ENCODE measurements at places on chromosomes 2 and 18.

GRCh38 chr18:25875551-25876240 is 214.7 kb downstream of the SS18 start:
- H3K36me3 ChIP-seq = no peaks in the 10 kb centered on the region
- H3K27ac ChIP-seq = no peak overlapping the region
- no peak overlapping the region for H3K4me3 ChIP-seq
- DNase-seq = no peak
- no peaks in the 10 kb centered on the region for H3K27me3 ChIP-seq

DNA sequence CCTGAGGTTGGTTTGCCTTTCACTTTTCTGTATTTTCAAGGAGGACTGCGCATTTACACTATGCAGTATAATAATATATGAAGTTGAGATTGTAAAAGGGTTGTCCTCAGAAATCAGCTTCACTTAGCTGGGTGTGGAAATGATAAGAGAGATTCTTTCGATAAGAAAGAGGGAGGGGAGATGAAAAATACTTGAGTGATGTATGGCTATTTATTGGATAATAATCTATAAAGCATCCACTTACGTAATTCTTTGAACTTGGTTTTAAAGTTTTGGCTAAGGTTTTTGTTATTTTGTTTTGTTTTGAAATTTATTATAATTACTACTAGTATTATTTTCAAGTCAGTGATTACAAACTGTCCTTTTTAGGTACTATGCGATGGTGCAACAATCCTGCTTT is 40.6 kb downstream of the EFEMP1 start:
- H3K4me3 ChIP-seq = no peak overlapping the region
- H3K27me3 ChIP-seq = no peaks in the 10 kb centered on the region
- no peak overlapping the region for H3K27ac ChIP-seq

GRCh38 chr2:134143568-134143967 is 110.3 kb upstream of the MGAT5 start:
- H3K27ac ChIP-seq = no peak overlapping the region
- H3K27me3 ChIP-seq = no peaks in the 10 kb centered on the region
- DNase-seq = no peak

- peaks cover 2% of the 10 kb centered on the region for H3K36me3 ChIP-seq
- no peak overlapping the region for H3K27ac ChIP-seq
- no peak for DNase-seq
- no peak overlapping the region for H3K4me3 ChIP-seq
These were observed 99.0 kb downstream of the MGAT5 start for GRCh38 chr2:134352844-134353243.

- no peak for DNase-seq
- H3K36me3 ChIP-seq = no peaks in the 10 kb centered on the region
- no peaks in the 10 kb centered on the region for H3K4me1 ChIP-seq
- H3K27me3 ChIP-seq = no peaks in the 10 kb centered on the region
- H3K4me3 ChIP-seq = no peak overlapping the region
These were observed 28.3 kb downstream of the CSRNP3 start for GRCh38 chr2:165497659-165498317.

DNA sequence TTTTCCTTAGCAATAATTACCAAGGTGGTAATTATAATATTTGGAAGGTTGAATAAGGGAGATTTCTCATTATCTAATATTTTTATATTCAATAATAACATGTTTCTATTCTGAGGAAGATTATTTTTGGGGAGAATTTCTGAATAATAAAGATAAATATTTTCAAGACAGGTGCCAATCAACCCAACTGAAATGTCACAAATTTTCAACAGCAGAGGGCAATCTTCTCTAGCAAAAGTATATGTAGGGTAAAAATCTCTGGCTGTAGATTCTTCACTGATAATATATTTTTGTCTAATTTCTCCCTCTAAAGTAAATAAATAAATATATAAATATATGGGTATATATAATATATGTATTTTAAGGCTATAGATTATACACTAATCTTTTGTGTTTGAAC is 1187.2 kb upstream of the CRIM1 start:
- no peaks in the 10 kb centered on the region for H3K36me3 ChIP-seq
- H3K4me1 ChIP-seq = no peaks in the 10 kb centered on the region
- no peaks in the 10 kb centered on the region for H3K27me3 ChIP-seq
- no peak overlapping the region for H3K27ac ChIP-seq
- H3K4me3 ChIP-seq = no peak overlapping the region

DNA sequence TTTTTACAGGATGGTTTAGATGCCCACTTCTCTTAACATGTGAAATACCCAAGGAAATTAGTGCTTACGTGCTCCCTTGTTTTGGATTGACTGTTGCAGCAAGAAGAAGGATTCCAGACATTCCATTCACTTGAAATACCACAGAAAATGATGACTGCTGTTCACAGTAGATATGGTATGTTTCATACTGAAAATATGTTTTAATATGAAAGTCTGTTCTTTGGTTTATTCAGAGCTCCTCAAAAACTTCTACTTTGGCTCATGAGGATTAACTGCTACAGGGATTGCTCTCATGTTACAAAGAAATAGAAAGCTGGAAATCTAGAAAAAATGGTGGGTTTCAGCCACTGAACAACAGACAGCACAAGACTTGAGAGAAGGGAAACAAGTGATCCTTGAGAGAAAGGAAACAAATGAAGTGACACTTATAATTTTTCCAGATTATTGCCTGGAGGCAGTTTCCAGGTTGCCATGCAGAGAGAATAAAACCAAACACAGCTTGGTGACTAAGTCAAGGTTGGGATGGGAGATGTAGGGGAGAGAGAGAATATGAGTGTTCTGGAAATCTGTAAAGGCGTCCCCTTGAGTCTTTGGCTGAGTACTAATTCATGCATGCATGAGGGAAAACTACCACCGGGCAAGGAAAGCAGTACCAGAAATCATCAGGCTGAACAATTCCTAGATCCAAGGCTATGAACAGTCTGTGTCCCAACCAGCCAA is 348.1 kb downstream of the CLIP4 start:
- H3K4me1 ChIP-seq = no peaks in the 10 kb centered on the region
- H3K27ac ChIP-seq = no peak overlapping the region
- no peaks in the 10 kb centered on the region for H3K36me3 ChIP-seq
- DNase-seq = no peak

- peak within 1 kb of the TSS; percentile 74 for H3K27ac ChIP-seq
- H3K27me3 ChIP-seq = no peaks in the 10 kb centered on the region
- peak within 1 kb of the TSS; percentile 78 for H3K4me3 ChIP-seq
- no peaks in the 10 kb centered on the region for H3K36me3 ChIP-seq
These were observed at the start of gene ZNF514 for GRCh38 chr2:95159690-95160449. ZNF514 (minus strand) TSS chr2:95159848; CDS start chr2:95153253, 6,595 bp downstream.

DNA sequence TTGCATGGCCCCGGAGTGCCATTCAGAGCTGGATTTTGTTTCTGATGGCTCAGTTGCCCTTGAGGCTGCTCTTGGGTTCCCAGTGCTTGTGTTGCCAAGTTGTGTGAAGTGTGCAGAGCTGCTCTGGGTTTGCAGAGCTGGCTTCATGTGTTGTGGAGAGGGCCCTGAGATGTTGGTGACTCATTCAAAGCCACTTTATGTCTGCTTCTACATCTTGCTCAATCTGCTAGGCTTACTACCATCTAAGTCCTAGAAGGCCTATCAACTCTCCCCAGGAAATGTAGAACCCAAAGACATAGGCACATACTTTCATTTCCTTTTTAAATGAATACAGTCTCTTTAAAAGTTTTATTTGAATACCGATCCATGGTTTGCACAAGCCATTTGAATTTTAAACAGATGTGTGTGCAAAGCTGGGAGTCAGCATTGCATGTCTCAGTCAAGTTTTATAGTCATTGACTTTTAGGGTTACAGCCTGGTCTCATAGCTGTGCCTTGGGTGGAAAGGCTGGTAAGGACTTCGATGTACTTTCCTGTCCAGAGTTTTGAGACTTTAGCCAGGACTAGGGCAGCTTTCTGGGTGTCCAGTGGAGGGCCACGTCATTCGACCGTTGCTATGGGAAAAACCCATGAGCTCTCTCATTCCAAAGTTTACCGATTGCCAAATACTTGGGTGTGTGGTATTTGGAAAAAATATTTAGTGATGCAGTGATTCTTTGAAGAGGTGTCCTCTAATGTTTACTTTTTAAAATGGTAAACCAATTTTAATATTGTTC is 105.0 kb downstream of the LTBP1 start:
- H3K36me3 ChIP-seq = no peaks in the 10 kb centered on the region
- no peak overlapping the region for H3K27ac ChIP-seq
- no peak for DNase-seq
- no peak overlapping the region for H3K4me3 ChIP-seq
- no peaks in the 10 kb centered on the region for H3K4me1 ChIP-seq
- no peaks in the 10 kb centered on the region for H3K27me3 ChIP-seq

- no peaks in the 10 kb centered on the region for H3K27me3 ChIP-seq
- H3K4me1 ChIP-seq = no peaks in the 10 kb centered on the region
- no peak overlapping the region for H3K4me3 ChIP-seq
- no peaks in the 10 kb centered on the region for H3K36me3 ChIP-seq
- no peak for DNase-seq
These were observed 833.8 kb upstream of the PIK3C3 start for GRCh38 chr18:41121116-41121826.

- no peaks in the 10 kb centered on the region for H3K4me1 ChIP-seq
- H3K27ac ChIP-seq = no peak overlapping the region
- H3K4me3 ChIP-seq = no peak overlapping the region
- no peaks in the 10 kb centered on the region for H3K27me3 ChIP-seq
- DNase-seq = no peak
- no peaks in the 10 kb centered on the region for H3K36me3 ChIP-seq
These were observed 195.7 kb downstream of the SMAD7 start for GRCh38 chr18:48754993-48755473.

GRCh38 chr2:58918141-58918540 is 677.0 kb upstream of the FANCL start:
- H3K36me3 ChIP-seq = no peaks in the 10 kb centered on the region
- DNase-seq = no peak
- H3K4me1 ChIP-seq = no peaks in the 10 kb centered on the region
- no peak overlapping the region for H3K27ac ChIP-seq

GRCh38 chr2:12044857-12045256 is 298.4 kb downstream of the LPIN1 start:
- no peaks in the 10 kb centered on the region for H3K27me3 ChIP-seq
- H3K36me3 ChIP-seq = no peaks in the 10 kb centered on the region
- no peaks in the 10 kb centered on the region for H3K4me1 ChIP-seq
- no peak overlapping the region for H3K4me3 ChIP-seq
- DNase-seq = peak; percentile 9
- no peak overlapping the region for H3K27ac ChIP-seq

- H3K27ac ChIP-seq = no peak overlapping the region
- no peaks in the 10 kb centered on the region for H3K27me3 ChIP-seq
- H3K4me3 ChIP-seq = no peak overlapping the region
- DNase-seq = no peak
- no peaks in the 10 kb centered on the region for H3K36me3 ChIP-seq
- H3K4me1 ChIP-seq = no peaks in the 10 kb centered on the region
These were observed 51.1 kb upstream of the STPG4 start for GRCh38 chr2:47206181-47206580.

- peak within 1 kb of the TSS; percentile 99 for H3K27ac ChIP-seq
- H3K36me3 ChIP-seq = peaks cover 2% of the 10 kb centered on the region
- peak within 1 kb of the TSS; percentile 93 for H3K4me3 ChIP-seq
- peaks cover 28% of the 10 kb centered on the region for H3K4me1 ChIP-seq
- peak; percentile 41 for DNase-seq
- no peaks in the 10 kb centered on the region for H3K27me3 ChIP-seq
These were observed at the start of gene MXD1 for GRCh38 chr2:69914950-69915945. MXD1 (plus strand) TSS chr2:69915109; CDS start chr2:69915331, 222 bp downstream.

DNA sequence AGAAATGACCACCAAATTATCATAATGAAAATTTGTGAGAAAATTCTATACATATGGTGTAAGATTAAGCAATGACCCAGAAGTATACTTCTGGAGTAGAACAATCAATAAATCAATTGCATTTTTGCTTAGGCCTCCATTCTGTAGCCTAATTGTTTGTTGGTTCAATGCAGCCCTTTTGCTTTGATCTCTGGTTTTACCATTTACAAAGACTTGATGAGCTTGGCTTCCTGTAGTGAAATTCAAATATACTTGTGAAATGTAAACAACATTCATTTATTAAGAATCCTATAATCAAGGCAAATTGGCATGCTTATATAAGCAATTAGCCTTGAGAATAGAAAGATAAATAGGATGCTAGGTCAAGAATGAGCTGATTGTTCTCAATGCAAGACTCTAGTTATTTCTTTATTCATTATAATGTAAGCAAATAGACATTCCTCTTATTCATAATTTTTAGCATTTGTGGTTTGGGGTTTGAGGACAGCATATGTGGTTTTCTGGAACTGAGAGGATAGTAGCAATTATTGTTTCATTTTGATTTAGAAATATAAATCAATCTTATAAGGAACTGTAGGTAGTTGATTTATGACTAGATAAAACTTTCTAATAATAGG is 9.7 kb downstream of the FMNL2 start:
- H3K27ac ChIP-seq = no peak overlapping the region
- no peaks in the 10 kb centered on the region for H3K27me3 ChIP-seq
- H3K4me3 ChIP-seq = no peak overlapping the region
- H3K4me1 ChIP-seq = no peaks in the 10 kb centered on the region
- no peaks in the 10 kb centered on the region for H3K36me3 ChIP-seq

- peaks cover 5% of the 10 kb centered on the region for H3K4me1 ChIP-seq
- DNase-seq = no peak
- H3K36me3 ChIP-seq = peaks cover 2% of the 10 kb centered on the region
- H3K27me3 ChIP-seq = no peaks in the 10 kb centered on the region
These were observed 157.8 kb upstream of the DAPL1 start for GRCh38 chr2:158637357-158637756.

GRCh38 chr2:173647681-173648311 is 293.1 kb downstream of the CDCA7 start:
- no peak for DNase-seq
- H3K27ac ChIP-seq = no peak overlapping the region
- H3K27me3 ChIP-seq = no peaks in the 10 kb centered on the region

DNA sequence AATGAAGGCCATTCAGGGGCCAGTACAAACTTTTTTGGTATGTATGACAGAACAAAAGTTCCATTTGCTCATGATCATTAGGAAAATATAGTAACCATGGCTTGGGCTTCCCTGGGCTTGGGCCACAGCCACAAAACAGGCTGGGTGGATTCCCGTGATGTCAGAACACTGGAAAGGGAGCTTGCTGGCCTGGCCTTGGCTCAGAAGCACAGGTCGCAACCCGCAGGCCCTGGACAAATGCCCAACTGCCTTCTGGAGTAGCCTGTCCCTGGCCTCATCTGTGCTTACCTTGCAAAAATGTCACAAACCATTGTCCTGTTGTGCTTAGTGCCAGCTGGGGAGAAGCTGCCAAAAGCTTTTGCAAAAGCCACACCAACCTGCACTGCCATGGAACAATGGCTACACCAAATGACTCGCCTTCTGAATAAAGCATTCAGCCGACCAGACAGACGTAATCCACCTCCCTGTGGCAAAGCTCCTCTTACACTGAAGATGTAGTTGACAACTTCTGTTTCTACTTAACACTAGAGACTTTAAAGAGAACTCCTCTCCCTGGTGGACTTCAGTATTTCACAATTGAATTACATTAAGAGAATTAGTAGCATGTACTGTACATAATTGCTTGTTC is 125.5 kb downstream of the ANKRD44 start:
- peak; percentile 77 for DNase-seq
- H3K27me3 ChIP-seq = no peaks in the 10 kb centered on the region
- H3K4me3 ChIP-seq = no peak overlapping the region
- peak overlapping the region; percentile 15 for H3K27ac ChIP-seq

GRCh38 chr18:31657823-31658669 is 26.3 kb downstream of the B4GALT6 start:
- H3K4me3 ChIP-seq = no peak overlapping the region
- no peak for DNase-seq
- H3K27me3 ChIP-seq = no peaks in the 10 kb centered on the region
- no peak overlapping the region for H3K27ac ChIP-seq
- H3K36me3 ChIP-seq = no peaks in the 10 kb centered on the region

- H3K4me3 ChIP-seq = no peak overlapping the region
- no peaks in the 10 kb centered on the region for H3K36me3 ChIP-seq
- peaks cover 11% of the 10 kb centered on the region for H3K4me1 ChIP-seq
- H3K27me3 ChIP-seq = no peaks in the 10 kb centered on the region
- DNase-seq = no peak
These were observed 568 bp upstream of the STK17B start for GRCh38 chr2:196171946-196172345.
